NCI-H1930 (cell line): ENCODE measurements at places on chromosomes 6 and 20.

DNA sequence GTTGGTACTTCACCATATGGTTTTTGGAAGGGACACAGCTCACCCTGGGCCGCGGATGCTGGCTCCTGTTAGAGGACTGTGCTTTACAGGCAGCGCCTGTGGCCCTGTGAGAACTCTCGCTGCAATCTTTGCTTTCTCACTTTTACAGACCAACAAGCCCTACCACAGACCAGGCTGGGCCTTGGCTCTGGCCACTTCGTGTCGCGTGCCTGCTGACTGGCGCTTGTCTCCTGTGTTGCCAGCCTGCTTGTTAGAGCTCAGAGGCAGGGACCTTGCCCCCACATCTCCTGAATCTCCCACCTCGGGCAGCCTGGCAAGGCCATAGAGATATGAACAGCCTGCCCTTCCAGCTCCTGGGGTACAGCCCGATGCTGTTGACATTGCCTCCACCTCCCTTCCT lies 56.1 kb downstream of the SYNJ2 start:
- no peak for DNase-seq

DNA sequence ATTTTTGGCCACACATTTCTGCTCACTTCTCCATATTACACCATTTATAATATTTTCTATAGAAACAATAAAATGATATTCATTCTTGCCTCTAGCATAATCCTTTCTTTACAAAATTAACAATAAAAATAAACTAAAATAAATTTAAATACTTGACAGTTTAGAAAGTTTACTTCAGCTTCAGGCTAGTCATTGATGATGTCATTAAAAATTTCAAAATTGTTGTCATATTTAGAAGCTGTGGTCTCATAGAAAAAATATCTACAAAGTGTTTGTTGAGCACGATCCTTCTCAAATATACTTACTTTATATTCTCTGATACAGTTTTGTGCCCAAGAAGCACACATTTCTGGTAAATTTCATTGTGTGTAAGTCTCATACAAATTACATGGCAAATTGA lies 717.4 kb upstream of the CITED2 start:
- no peak for DNase-seq

DNA sequence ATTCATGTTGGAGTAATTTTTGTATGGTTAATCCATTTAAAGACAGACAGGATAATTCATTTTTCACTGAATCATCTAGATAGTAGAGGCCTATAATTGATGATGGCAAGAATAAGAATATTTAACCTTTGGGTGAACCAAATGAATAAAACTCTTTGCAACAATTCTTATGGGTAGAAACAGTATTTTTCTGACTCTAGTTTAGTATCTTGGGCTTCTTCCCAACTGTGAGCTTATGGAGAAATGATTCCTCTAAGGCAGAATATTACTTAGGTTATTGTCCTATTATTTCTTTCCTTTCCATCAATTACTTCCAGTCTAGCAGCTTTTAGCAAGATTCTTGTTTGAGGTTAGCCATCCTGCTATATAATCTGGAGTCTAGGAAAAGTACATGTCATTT lies 734.9 kb upstream of the FLRT3 start:
- no peak for DNase-seq

GRCh38 chr20:10565191-10565921 lies 108.4 kb downstream of the JAG1 start:
- no peak for DNase-seq

GRCh38 chr6:166760288-166760687 lies 133.2 kb upstream of the RPS6KA2 start:
- no peak for DNase-seq

DNA sequence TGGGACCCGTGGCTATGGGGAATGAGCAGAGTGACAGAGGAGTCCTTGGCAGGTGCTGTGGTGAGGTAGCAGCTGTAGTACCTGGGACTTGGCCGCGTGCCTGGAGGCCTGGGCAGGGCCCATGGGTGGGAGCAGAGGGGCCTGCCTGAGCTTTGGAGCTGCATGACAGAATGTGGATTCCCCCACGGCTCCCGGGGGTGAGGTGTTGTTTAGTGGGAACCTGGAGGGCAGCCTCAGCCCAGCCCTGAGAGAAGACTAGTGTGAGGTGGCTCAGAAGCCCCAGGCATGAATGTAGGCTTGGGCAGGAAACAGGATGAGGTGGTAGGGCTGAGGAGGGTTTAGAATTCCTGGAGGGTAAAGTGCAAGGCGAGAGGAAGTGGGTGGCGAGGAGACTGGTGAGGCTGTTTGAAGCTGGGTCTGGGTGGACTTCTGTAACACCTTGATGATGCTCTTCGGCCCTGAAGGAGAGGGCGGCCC lies 86.5 kb upstream of the SCP2D1 start:
- no peak for DNase-seq

- DNase-seq: no peak
Observed at GRCh38 chr6:106630366-106630765, 988 bp downstream of the QRSL1 start.

DNA sequence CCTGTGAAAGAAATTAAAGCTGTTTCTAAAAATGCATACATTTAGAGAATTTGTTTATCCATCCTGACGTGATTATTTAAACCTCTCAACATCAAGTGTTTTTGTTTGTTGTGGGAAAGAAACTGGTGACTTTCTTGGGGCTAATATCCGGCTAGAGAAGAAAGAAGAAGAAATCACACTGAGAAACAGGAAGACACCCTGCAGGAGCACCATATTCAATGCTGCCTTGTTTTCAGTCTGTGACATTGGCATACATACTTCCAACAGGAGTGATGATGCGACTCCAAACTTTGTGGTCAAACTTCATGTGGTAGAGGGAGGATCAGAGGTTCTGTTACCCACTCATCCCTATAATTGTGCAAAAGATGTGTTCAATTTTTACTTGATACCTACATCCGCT lies 997.6 kb upstream of the CITED2 start:
- no peak for DNase-seq

DNA sequence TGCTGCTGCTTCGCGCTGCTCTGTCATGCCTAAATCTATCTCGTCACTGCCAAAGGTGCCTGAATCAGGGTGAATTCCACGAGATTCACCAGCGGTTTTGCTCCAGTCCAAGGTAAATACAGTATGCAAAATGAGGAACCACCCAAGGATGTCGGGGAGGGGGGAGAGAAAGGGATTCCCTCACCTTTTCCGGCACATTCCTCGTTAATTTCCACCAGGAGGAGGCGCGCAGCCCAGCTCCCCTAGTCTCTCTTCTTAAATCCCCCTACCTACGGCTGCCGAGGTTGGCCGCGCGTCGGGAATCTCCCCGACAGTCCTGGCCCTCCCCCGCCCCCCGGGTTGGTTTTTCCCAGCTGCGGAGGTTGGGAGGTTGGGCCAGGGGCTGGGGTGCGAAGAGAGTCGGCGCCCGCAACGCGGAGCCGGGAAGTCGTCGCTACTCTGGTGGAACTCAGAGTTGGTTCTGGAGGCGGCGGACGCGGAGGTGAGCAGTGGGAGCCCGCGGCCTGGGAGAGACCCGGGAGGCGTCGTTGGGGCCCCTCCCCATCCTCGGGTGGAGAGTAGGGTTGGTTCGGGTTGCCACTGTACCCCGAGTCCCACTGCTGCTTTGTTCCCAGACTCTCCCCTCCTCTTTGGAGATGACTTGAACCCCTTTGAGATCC lies at the start of gene TPBG:
TPBG (plus strand) TSS at position 390 of the 659 bp plus-strand sequence. CDS start 1,145 bp downstream, outside the sequence.
- peak; percentile 32 for DNase-seq

GRCh38 chr6:129262661-129263060 lies 379.7 kb downstream of the LAMA2 start:
- peak; percentile 41 for DNase-seq

DNA sequence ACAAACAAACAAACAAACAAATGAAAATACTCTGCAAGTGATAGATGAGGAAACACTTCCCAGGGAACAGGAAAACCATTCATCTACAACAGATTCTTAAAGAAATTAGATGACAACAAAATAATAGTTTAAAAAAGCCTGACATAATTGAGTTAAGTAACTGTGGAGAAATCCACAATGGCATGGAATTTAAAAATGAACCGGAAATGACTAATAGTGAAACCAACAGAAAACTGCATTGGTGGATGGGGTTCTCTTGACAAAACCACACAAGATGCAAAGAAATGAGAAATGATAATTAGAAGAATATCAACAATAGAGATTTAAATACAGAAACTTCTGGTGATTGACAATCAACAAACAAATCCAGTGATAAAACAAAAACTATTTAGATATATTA lies 785.6 kb downstream of the QKI start:
- no peak for DNase-seq

DNA sequence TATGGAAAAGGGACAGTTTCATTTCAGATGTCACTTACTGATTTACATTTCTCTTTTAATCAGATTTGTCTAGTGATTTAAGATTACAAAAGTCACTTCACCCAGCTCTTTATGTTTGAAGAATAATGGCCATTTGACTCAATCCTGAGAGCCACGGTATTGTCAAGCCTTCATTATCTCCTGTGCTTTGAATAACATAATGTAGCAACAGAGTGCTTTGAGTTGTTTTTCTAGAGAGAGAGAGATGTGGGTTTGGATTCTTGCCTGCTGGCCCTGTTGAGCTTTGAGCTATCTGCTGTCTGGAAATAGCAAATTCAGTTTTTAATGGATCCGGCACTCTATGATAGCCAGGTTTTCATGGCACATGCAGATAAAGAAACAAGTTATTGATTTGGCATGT lies 478.4 kb upstream of the SOX4 start:
- DNase-seq: peak; percentile 68
